Fibroblast of skin of back (primary cell): ENCODE measurements at places on chromosomes 3 and 15.

GRCh38 chr15:31302029-31302657 is 24.5 kb upstream of the KLF13 start:
- DNase-seq, result no peak

DNA sequence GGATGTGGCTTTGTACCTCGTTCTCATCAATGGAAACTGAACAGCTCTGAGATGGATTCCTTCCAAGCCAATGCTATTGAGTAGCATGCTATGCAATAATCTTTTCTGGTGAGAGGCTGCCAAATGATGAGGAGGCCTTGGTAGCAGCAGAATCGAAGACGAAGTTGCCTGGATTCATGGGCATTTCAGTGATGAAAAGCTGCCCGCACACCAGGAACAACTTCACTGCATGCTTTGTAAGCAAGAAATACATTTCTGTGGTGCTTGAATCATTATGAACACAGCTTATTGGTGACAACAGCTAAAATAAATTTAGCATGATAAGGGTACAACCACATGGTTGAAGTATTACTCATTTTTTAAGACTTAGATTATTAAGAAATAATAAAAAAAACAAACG is 246.8 kb upstream of the ROBO1 start:
- DNase-seq, result peak; percentile 76

DNA sequence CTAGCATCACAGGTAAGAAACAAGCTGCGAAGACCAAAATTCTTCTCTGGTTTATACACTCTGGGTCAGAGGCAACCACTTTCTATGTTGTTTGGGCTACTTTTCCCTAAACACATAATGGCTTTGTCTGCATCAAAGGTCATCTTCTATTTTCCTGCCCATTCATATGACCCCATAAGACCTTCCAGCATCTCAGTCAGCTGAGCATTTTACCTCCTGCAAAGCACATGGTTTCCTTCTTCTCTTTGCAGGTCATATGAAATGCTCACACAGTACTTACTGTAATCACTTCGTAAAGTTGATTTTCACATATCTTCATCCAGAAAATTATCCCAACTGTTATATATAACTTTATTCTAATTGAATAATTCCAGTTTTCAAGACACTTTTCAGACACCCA is 34.8 kb downstream of the LIPC start:
- DNase-seq, result no peak

DNA sequence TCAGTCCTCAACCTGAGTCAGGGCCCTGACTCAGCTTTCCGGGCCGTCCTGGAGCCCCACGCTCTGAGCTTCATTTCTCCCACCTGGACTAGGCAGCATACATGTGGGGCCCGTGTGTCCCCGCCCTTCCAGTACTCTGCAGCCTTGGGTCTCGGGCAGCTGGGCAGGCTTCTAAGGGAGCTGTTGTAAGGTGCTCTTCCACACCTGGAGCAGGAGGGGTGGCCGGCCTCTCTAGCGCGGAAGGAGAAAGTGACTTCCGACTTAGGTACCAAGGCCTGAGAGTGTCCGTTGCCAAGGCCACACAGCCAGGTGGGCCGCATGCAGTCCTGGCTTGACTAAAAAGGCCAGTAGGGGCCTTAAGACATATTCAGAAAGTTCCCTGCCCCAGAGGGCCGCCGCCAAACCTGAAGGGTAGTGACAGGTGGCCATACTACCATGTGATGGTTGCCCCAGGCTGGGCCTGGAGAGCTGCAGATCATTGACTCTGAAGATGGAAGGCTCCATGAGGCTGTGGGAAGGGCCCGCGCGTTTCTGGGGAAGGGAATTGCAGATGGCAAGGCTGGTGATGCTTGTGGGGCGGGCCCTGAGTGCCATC is 9.4 kb upstream of the SEMA3B start:
- no peak for DNase-seq

DNA sequence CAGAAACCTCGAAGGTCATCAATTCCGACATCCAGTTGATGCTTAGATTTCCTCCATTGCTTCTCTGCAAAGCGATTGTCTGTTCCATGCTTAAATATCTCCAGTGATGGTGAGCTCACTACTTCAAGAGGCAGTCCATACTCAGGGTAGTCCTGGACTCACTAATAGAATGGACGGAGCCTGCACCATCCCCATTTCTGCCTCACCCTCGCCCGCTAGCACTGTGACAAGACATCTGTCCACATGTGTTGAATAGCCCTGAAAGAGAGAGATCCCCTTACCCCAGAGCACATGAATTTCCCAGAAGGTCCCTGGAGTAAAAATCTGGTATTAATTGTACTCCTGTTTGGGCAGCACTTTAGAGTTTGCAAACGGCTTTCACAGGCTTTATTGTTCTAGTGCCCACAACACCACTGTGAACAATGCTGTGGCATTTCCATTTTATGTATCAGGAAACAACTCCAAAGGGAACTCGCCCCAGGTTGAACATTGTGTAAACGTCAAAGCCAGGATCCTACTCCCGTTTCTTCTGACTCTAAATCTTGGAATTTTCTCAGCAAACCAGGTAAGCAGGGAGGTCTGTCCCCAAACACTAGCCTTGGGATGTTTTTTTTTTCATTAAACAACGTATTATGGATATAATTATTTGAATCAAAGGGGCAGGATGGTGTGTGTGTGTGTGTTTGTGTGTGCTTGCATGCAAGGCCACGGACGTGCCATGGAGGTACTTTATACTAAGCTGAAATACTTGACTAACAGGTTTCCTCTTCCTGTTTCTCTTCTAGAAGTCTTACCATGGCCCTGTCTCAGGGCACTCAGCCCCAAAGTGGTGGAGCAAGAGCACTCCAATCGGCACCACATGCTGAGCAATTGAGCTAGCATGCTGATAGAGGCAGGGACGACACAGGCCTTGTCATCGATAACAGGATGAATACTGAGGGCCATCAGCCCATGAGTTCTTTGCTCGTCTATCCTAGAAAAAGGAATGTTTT is 198.3 kb downstream of the OPA1 start:
- no peak for DNase-seq

DNA sequence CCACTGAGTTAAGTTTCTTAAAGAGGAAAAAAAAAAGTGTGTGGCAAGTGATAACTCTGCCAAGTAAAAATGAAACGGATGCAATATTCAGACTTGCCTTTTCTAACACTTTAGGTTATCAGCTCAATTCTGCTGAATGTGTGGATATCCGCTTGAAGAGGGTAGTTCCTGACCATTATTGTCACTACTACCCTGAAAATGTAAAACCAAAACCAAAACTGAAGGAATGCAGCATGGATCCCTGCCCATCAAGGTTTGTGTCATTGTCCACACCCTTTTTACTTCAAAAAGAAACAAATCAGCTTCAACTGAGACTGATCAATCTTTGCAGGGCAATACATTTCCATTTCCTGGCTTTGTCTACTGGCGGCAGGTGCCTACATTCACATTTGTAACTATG is 236.1 kb downstream of the ADAMTSL3 start:
- no peak for DNase-seq

- DNase-seq, result peak; percentile 5
These were observed 46.6 kb upstream of the MRPL3 start for GRCh38 chr3:131549340-131549739.

DNA sequence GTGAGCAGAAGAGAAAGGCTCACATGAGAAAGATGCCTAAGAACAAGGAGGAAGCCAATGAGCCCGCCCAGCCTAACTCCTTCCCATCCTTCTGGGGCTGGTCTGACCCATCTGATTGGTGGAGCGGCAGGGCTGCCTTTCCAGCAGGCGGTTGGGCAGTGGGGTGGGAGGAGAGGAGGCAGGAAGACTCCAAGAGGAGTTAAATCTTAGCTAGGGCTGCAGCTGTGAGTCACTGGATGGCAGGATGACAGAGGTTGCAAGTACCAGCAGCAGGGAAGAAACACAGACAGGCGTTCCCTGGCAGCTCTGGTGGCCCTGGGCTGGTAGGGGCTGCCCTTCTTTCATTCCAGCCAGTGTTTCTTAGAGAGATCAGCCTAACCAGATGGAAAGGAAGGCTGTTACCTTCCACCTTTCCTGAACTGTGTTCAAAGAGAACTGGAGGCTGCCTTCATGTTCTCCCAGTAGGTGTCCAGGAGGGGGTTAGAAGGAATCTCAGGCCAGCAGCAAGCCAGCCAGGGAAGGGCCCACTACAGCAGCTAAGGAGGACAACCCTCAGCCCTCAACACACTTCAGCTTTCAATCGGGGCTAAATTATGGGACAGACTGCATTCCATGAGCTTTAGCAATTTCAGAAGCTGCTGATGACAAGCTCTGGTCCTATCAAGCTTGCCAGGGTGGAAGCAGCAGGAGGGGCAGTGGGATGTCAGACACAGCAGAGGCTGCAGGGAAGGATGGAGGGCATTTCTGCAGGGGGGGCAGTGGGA is 50.3 kb downstream of the CHSY1 start:
- DNase-seq, result peak; percentile 99

DNA sequence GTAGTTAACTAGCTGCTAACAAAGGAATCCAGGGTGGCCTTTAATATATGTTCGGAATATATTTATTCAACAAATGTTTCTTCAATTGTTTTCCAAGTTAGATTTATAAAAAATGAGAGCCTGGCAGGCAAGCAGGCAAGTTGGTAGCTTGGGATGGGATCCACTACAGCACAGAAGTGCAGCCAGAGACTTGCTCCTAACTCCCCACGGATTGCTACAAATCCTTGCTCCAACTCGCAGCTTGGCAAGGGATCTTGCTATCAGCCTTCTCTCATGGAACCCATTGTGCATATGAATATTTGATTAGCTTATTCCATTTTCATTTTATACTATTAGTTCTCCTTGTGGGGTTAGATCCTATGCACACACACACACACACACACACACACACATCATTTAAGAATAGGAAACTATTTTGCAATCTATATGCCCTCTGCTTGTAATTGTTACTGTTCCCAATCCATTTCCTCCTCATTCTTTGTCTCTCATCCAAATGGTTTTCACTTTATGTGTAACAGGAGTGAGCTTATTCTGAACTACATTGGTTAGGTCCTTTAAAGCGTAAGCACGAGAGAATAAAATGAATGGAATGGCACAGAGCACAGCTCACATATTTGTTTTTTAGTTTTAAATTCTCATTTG is 505.6 kb downstream of the LPP start:
- no peak for DNase-seq

DNA sequence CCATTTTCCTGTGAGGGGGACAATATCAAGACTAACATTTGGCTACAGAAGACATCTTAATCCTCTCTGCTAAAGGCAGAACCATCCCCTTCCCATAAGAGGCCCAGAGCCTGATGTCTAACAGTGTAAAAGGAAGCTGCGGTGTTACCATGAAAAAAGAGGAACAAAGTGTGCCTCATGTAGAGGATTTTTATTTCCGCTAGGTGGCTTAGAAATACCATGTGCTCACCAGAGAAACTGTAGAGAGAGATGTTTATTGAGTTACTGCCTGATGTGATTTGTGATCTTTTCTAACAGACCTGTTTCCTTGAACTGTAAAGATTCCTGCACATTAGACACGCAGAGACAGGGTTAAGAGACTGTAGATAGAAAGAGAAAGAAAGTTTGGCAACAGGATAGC is 22.0 kb downstream of the OR5H15 start:
- no peak for DNase-seq
